Osteoblast (primary cell): ENCODE measurements at places on chromosomes 11 and 22.

DNA sequence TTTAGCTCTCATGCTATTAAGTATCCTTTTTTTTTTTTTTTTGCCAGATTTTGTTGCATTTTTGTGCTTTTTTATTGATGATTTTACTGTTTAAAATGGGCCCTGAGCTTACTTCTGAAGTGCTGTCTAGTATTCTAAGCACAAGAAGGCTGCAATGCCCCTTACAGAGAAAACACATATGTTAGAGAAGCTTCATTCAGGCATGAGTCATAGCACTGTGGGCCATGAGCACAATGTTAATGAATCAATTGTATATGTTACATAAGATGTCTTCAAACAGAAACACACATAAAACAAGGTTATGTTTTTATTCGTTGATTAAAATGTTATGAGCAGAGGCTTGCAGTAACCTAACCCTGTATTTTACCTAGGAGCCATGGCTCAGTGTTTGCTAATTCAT, 117.8 kb upstream of the C11orf87 start:
- H3K36me3 ChIP-seq, result no peaks in the 10 kb centered on the region
- DNase-seq, result no peak
- no peaks in the 10 kb centered on the region for H3K4me1 ChIP-seq
- no peak overlapping the region for H3K4me3 ChIP-seq
- no peaks in the 10 kb centered on the region for H3K27me3 ChIP-seq

DNA sequence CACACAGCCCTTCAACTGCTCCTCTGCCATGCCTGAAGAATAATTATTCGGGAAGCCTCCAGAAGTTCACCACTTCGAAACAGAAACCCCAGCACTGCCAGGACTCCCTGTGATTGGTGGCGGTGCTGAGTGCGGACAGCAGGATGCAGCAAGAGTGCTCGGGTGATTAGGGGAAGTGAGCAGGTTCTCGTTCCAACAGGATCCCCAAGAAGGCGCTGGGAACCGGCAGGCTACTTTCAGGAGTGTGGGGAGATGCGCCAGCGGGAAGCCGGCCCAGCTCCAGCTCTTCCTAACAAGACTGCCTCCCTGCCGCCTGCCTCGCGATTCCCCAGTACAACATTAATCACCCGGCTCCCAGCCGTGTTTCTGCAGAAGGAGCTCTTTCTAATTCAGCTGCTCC, 630.2 kb downstream of the BRD1 start:
- H3K27ac ChIP-seq, result no peak overlapping the region
- H3K4me3 ChIP-seq, result no peak overlapping the region
- H3K27me3 ChIP-seq, result no peaks in the 10 kb centered on the region
- H3K4me1 ChIP-seq, result no peaks in the 10 kb centered on the region
- no peaks in the 10 kb centered on the region for H3K36me3 ChIP-seq
- DNase-seq, result no peak

- no peak overlapping the region for H3K27ac ChIP-seq
- no peak for DNase-seq
- H3K4me1 ChIP-seq, result no peaks in the 10 kb centered on the region
- no peaks in the 10 kb centered on the region for H3K27me3 ChIP-seq
- no peak overlapping the region for H3K4me3 ChIP-seq
- no peaks in the 10 kb centered on the region for H3K36me3 ChIP-seq
Measured at GRCh38 chr11:26285608-26286007, 46.3 kb upstream of the ANO3 start.

- peaks cover 14% of the 10 kb centered on the region for H3K27me3 ChIP-seq
- no peak overlapping the region for H3K4me3 ChIP-seq
- DNase-seq, result peak; percentile 91
- no peaks in the 10 kb centered on the region for H3K36me3 ChIP-seq
Measured at GRCh38 chr11:123020968-123021367, 39.3 kb upstream of the BSX start.

DNA sequence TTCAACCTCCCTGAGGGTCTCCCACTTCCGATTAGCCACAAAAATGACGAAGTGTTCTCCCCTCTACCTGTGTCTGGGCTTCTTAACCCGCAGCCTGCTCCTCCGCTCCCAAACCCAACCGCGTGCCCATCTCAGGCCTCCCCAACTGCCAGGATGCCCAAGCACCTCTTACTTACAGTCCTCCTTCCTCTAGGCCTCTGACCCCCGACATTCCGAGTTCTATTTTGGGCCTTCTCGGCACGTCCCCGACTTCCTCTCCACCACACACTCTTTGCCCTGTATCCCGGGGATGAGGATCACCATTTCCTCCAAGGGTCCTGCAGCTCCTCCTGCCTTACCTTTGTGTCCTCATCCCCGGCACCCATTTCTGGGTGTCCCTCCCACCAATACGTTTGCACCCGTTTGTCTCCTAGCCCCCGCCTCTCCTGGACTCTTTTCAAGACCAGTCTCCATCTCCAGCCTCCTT, 388 bp upstream of the MUS81 start:
- no peaks in the 10 kb centered on the region for H3K27me3 ChIP-seq
- peaks cover 50% of the 10 kb centered on the region for H3K36me3 ChIP-seq
- peaks cover 45% of the 10 kb centered on the region for H3K4me1 ChIP-seq
- H3K27ac ChIP-seq, result peak overlapping the region; percentile 82
- H3K4me3 ChIP-seq, result peak overlapping the region; percentile 99

- H3K27ac ChIP-seq, result peak overlapping the region; percentile 6
- peaks cover 3% of the 10 kb centered on the region for H3K36me3 ChIP-seq
- H3K27me3 ChIP-seq, result no peaks in the 10 kb centered on the region
- DNase-seq, result peak; percentile 89
- H3K4me1 ChIP-seq, result peaks cover 22% of the 10 kb centered on the region
Measured at GRCh38 chr11:110297076-110297725, 787 bp upstream of the RDX start.

GRCh38 chr11:69409812-69410645, 71.4 kb upstream of the LINC01488 start:
- H3K4me3 ChIP-seq, result no peak overlapping the region
- H3K36me3 ChIP-seq, result no peaks in the 10 kb centered on the region
- no peak overlapping the region for H3K27ac ChIP-seq
- no peaks in the 10 kb centered on the region for H3K27me3 ChIP-seq

GRCh38 chr11:101346591-101346990, 217.0 kb upstream of the PGR start:
- no peak overlapping the region for H3K4me3 ChIP-seq
- H3K27me3 ChIP-seq, result no peaks in the 10 kb centered on the region

GRCh38 chr11:122782222-122782621, 56.1 kb upstream of the CRTAM start:
- no peak overlapping the region for H3K27ac ChIP-seq
- no peak overlapping the region for H3K4me3 ChIP-seq
- H3K4me1 ChIP-seq, result peaks cover 31% of the 10 kb centered on the region
- no peaks in the 10 kb centered on the region for H3K27me3 ChIP-seq
- no peak for DNase-seq

- no peak overlapping the region for H3K27ac ChIP-seq
- no peaks in the 10 kb centered on the region for H3K27me3 ChIP-seq
- H3K4me1 ChIP-seq, result no peaks in the 10 kb centered on the region
- peak; percentile 10 for DNase-seq
- no peaks in the 10 kb centered on the region for H3K36me3 ChIP-seq
Measured at GRCh38 chr22:16957781-16958180, 50.2 kb downstream of the GAB4 start.

DNA sequence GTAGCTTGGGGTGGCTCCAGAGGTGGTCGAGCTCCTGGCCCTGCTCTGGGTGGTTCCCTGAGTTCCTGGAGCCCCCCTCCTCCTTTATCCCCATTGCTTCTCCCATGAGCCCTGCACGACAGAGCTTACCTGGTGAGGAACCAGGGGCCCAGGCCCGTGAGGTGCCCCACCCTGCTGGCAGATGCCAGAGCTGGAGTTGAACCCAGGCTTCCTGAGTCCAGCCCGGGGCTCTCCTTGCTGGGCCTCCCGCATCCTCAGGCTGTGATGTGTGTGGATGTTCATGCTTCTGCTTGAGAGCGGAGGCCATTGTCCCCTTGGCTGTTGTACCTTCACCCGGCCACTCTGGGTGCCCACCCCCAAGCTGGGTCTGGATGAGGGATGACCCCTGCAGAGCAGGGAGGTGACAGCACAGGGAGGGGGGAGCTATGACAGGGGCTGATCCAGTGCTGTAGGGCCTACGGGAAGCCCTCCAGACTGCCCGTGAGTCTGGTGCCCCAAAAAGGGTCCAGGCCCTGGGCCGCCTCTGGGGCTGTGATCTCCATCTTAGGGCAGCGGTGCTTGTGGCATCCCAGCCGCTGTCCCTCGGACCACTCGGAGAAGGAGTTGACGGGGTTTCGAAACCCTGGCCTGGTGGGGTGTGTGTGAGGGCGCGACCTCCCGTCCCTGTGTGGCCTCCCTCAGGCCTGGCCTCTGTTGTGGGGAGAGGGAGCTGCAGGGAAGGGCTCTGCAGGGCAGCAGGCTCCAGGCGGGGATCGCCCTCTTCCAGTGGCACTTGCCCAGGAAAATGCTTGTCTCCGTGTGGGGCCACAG, 14.4 kb downstream of the MPPED1 start:
- no peaks in the 10 kb centered on the region for H3K36me3 ChIP-seq
- DNase-seq, result no peak
- H3K27ac ChIP-seq, result no peak overlapping the region
- no peak overlapping the region for H3K4me3 ChIP-seq
- peaks cover 21% of the 10 kb centered on the region for H3K27me3 ChIP-seq
- H3K4me1 ChIP-seq, result no peaks in the 10 kb centered on the region

DNA sequence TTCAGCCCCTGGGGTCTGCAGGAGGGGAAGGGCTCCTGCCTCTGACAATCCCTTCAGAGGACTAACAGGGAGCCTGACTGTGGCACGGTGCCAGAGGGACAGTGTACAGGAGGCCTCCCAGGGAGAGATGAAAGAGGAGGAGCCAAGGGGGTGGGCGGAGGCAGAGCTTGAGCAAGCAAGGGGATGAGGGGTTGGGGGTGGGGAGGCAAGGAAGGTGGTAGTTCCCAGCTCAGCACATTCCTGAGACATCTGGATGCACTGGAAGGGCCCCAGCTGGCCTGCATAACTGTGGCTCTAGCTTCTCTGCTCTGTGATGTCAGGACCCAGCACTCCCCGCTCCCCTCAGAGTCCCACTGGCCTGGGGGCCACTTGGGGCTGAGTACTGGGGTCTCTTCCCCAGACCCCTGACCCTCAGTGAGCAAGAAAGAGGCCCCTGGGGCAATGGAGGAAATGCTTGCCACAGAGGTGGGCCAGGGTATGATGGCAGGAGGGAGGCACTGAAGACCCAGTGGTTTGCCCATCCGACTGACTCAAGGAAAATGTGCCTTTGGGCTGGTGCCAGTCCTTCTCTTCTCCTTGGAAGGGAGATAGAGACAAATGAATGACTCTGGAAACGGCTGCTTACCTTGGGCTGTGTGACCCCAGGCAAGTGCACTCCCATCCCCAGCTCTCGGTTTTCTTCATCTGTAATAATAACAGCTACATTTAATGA, 13.3 kb downstream of the CREB3L1 start:
- H3K4me1 ChIP-seq, result peaks cover 68% of the 10 kb centered on the region
- peak overlapping the region; percentile 95 for H3K27ac ChIP-seq
- peaks cover 11% of the 10 kb centered on the region for H3K36me3 ChIP-seq
- peak; percentile 93 for DNase-seq
- peak overlapping the region; percentile 24 for H3K4me3 ChIP-seq

DNA sequence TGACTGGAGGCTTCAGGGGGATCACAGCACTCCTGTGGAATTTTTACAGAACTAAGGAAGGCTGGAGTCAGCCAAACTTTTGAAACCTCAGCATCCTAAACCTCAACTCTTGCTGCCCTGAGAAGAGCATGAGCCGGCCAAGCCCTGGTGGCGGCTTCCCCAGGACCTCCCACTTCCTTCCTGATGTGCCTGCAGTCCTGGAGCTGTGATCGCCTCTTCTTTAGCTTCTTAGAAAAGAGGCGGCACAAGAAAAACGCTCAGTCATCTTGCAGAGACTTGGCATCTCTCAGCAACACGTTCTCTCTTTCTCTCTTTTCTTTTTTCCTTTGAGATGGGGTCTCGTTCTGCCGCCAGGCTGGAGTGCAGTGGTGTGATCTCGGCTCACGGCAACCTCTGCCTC, 40.4 kb upstream of the AMPD3 start:
- no peak overlapping the region for H3K4me3 ChIP-seq
- H3K27me3 ChIP-seq, result no peaks in the 10 kb centered on the region
- DNase-seq, result peak; percentile 30
- H3K36me3 ChIP-seq, result no peaks in the 10 kb centered on the region
- peak overlapping the region; percentile 21 for H3K27ac ChIP-seq
- peaks cover 18% of the 10 kb centered on the region for H3K4me1 ChIP-seq

DNA sequence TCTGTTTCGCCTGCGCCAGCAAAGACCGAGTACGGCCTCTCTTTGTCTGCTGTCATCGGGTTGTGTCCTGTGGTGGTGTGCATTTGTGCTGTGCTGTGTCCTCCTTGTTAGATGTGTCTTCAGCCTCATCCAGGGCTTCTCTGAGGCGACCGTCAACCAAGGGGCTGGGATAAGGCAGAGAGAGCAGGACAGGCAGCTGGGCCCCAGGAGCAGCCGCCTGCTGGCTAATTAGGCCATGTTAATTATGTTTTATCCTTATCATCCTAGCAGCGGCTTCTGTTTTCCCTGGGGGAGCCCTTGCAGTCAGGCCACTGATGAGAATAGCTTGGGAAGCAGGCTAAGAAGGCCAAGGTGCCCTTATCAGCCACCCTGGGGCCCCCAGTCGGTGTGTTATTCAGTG, 40.7 kb upstream of the TTC12 start:
- DNase-seq, result no peak
- H3K4me1 ChIP-seq, result no peaks in the 10 kb centered on the region
- no peaks in the 10 kb centered on the region for H3K36me3 ChIP-seq
- no peak overlapping the region for H3K4me3 ChIP-seq

- H3K4me3 ChIP-seq, result no peak overlapping the region
- DNase-seq, result no peak
- H3K36me3 ChIP-seq, result no peaks in the 10 kb centered on the region
- H3K27me3 ChIP-seq, result no peaks in the 10 kb centered on the region
- H3K27ac ChIP-seq, result no peak overlapping the region
Measured at GRCh38 chr11:28961726-28962125, 853.5 kb downstream of the METTL15 start.

- no peak overlapping the region for H3K27ac ChIP-seq
- no peaks in the 10 kb centered on the region for H3K36me3 ChIP-seq
- no peak for DNase-seq
- H3K27me3 ChIP-seq, result no peaks in the 10 kb centered on the region
- H3K4me1 ChIP-seq, result no peaks in the 10 kb centered on the region
- no peak overlapping the region for H3K4me3 ChIP-seq
Measured at GRCh38 chr11:60194511-60194910, 11.6 kb upstream of the MS4A6A start.

DNA sequence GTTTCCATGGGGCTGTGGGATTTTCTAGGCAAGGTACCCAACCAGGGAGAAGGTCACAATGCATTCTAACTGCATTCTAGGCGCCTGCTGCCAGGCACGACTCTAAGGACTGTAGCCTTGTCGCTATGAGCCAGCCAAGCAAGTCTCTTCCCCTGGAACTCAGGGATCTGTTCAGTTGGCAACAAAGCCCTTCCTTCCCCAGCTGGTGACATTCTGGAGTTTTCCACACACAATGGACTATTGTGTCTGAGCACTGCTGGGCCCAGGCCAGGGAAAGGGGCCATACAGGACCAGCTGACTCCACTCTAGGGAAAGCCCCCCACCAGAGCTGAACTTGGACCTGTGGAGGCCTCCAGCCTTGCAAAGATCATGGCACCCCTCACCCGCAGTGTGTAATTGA, 116.8 kb downstream of the RRAS2 start:
- no peaks in the 10 kb centered on the region for H3K4me1 ChIP-seq
- DNase-seq, result no peak
- no peaks in the 10 kb centered on the region for H3K36me3 ChIP-seq
- H3K27me3 ChIP-seq, result peaks cover 12% of the 10 kb centered on the region
